ENCODE measurements at places on chromosomes 1 and 21.

GRCh38 chr1:118148034-118148433 is 37.0 kb downstream of the SPAG17 start:
- no peaks in the 10 kb centered on the region for H3K27me3 ChIP-seq
- no peaks in the 10 kb centered on the region for H3K36me3 ChIP-seq
- H3K4me3 ChIP-seq: no peak overlapping the region
- no peak for DNase-seq
- no peak overlapping the region for H3K27ac ChIP-seq
- no peaks in the 10 kb centered on the region for H3K4me1 ChIP-seq

- H3K4me1 ChIP-seq: no peaks in the 10 kb centered on the region
- no peaks in the 10 kb centered on the region for H3K27me3 ChIP-seq
- no peak for DNase-seq
- H3K27ac ChIP-seq: no peak overlapping the region
These were observed 29.6 kb downstream of the GBP5 start for GRCh38 chr1:89243046-89243445.

DNA sequence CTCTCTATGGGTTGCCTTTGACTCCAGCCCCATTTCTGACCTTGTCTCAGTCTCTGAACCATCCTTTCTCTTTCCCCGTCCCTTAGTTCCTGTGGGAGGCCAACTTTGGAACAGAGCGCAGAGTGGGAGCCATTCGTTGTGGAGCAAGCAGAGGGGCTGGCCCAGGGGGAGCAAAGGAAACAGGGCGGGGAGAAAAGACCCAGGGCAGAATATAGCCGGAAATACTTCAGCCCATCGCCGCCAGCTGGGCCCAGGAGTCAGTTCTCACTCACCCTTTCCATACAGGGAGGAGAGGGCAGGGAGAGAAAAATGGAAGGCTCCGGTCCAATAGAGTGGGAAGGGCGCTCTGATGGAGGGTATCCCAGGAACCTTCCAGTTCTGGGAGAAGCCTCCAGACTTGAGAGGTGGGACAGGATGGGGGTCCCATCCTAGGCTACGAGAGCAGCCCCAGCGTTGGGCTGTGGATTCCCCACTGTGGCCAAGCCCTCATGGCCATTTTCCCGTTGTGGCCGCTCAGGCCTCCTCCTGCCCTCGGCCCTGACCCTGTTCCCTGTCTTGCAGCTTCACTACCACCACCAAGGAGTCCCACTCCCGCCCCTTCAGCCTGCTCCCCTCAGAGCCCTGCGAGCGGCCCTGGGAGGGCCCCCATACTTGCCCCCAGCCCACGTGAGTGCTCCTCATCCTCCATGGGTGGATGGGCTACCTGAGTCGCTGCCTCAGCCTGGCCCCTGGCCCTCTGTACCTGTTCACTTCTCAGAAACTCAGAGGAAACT is 10.9 kb downstream of the PEAR1 start:
- no peak overlapping the region for H3K4me3 ChIP-seq
- peaks cover 3% of the 10 kb centered on the region for H3K4me1 ChIP-seq
- H3K36me3 ChIP-seq: no peaks in the 10 kb centered on the region
- H3K27me3 ChIP-seq: no peaks in the 10 kb centered on the region

- no peaks in the 10 kb centered on the region for H3K4me1 ChIP-seq
- H3K36me3 ChIP-seq: no peaks in the 10 kb centered on the region
- H3K4me3 ChIP-seq: no peak overlapping the region
- DNase-seq: no peak
- no peaks in the 10 kb centered on the region for H3K27me3 ChIP-seq
These were observed 184.3 kb downstream of the CYYR1 start for GRCh38 chr21:26388731-26389231.

Measured in natural killer cell (primary cell).